ENCODE measurements at places on chromosomes 2 and 18.

GRCh38 chr2:104384961-104385360, 469.0 kb upstream of the POU3F3 start:
- no peak for DNase-seq

DNA sequence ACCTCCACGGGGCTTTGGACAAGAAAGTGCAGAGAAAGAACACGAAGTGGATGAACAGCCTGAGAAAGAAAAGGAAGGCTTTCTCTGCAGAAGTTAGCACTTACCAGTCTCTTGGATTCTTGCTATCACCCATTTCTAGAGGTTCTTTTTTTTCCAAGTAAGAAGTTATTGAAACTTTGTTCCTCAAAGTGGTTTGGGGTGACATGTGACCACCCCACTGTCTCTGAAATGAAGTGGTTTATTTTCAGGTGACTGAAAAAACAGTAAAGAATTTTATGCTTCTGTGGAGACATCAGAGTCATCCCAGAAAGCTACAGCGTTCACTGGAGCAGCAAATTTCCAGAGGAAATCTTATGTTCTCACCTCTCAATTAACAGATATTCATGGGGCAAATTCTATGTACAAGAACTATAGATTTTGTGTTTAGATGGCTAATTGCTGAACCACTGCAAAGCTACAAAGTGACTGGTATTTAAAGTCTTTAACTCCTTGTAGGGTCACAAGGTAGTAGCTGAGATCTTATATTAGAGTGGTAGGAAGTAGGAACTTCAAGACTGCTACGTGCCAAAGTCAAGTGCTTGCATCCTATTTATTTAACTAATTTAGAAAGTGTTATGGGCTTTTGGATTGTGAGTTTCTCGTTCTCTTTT, 267.5 kb downstream of the TGIF1 start:
- no peak for DNase-seq

DNA sequence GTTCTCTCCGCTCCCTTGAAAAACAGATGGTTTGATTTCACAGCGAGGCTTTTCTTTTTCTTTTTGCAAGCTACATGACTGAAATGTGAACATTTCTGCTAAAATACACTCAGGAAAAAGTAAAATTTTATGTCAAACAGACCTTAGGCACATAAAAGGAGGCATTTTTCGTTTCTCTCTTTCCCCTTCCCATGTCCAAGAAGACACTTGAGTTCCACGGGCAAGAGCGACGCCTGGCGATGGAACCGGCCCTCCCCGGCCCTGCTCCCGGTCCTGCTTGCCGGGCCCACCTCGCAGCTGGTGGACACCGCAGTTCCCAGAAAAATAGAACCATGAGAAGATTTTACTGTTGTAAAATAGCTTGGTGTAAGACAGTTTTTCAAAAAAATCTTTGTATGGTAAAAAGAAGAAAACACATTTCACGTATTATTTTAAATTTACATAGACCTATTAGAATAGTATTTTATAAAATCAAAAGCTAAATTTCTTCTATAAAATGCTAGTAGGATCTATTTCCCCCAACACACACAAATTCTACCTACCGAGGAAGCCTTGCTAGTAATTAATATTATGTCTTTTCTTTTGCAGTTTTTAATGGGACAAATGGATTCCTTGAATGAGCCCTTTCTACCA, 2.3 kb upstream of the ALKAL2 start:
- DNase-seq: no peak

- DNase-seq: no peak
These were observed 127.2 kb upstream of the EPAS1 start for GRCh38 chr2:46170026-46170425.

DNA sequence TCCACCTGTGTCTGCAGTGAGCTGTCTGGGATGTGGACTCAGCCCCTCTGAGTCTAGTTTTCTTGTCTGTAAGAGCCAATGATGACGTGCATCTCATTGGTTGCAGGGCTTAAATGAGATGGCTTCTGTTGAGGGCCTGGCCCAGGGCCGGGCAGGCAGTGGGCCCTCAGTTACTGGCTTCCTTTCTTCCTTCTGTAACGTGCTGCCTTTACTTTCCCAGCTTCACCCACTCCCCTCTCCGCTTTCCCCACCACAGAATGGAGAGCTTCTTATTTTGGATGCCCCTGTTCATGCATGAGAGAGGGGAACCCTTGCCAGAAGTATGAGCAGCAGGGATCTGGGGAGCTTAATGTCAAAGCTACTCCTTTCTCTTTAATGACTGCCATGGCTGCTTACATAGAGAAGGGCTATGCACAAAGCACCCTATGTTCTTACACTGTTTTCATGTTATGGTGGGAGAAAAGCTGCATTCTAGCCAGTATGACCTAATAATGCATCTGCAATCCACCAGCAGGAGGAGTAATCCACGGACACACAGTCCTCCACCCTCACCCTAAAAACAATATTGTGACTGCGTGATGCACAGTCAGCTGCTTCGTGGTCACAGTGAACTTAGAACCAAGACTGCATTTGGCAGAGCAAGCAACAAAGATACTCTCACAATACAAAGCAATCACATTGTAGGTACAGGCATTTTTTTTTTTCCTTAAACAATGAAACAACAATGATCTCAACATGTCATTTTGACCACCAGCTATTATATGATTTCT, 37.2 kb downstream of the CREG2 start:
- DNase-seq: no peak

DNA sequence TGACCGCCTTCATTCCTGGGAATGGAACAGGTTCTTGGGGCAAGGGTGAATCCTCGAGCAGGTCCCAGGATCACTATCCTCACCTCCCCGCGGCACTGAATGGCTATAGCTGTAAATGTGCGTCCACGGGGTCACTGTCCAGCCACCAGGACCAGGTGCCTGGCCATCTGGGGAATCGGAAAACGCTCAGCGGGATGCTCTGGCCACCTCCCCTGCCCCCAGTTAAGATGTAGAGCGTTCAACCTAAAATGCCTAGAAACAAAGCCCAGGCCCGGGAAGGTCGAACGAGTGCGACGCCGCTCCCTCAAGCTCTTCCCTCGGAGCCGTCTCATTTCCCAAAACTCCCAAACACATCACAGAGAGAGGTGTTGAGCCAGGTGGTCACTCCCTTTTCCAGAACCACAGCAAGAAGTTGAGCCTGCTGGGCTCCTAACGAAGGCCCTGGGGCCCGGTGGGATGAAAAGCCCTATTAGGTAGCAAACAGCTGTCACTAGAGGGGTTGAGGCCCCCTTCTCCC, 795 bp upstream of the CAPN10 start:
- DNase-seq: no peak

DNA sequence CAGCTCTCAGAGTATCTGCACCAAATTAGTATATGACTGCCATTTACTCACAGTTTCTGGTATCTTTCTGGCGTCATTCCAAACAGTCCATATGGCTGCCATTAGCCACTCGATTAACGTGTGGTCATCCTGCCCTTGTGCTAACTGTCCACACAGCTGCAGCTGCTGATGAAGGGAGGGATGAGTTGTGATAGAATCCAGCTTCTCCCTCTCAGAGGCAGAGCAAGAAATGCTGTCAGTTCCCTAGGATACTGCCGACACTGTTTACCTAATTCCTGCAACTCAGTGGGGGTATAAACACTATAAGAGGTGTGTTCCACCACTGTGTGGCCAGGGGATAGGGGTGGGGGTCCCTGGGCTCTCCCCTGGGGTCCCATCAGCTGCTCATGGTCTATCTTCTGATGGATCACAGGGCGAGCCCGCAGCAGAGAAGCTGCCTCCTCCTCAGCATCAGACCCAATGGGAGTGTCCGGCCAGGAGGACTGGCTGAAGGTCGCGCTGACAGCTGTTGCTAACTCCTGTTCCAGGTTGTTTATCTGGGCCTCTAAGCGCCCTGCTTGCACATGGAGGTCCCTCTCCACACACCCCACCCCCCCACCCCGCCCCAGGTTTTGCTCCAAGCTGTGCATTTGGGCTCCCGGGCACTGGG, 17.3 kb upstream of the KLHL23 start:
- peak; percentile 68 for DNase-seq

- DNase-seq: no peak
These were observed 302.1 kb downstream of the CYRIA start for GRCh38 chr2:16363581-16363980.

GRCh38 chr2:56118474-56118873, 65.3 kb upstream of the CCDC85A start:
- DNase-seq: no peak

- no peak for DNase-seq
These were observed 181.4 kb upstream of the MSH6 start for GRCh38 chr2:47601568-47601967.

DNA sequence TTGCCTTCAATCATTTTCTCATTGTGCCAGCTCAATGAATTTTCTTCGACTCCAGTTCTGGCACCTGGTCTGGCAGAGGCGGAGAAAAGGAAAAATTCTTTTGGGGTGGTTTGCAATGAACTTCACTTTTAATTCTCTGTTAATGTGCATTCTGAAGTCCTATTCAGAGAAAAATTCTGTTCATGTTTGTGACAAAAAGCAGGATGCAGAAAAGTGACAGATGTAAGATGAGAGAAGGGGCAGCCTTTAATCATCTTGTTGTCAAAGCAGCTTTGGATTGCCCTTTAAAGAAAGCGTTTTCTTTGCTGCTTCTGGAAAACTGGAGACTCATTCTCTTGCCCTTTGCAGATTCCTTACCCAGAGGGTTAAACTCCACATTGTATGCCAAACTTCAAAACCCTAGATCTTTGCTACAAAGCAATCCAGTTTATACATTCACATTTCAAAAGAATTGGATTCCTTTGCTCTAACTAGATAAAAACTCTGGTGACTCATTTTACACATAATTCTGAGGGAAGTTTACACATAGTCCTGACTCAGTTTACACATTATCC, 94.6 kb upstream of the CAVIN2 start:
- no peak for DNase-seq

GRCh38 chr2:231399853-231400680, 4.6 kb downstream of the B3GNT7 start:
- DNase-seq: no peak

DNA sequence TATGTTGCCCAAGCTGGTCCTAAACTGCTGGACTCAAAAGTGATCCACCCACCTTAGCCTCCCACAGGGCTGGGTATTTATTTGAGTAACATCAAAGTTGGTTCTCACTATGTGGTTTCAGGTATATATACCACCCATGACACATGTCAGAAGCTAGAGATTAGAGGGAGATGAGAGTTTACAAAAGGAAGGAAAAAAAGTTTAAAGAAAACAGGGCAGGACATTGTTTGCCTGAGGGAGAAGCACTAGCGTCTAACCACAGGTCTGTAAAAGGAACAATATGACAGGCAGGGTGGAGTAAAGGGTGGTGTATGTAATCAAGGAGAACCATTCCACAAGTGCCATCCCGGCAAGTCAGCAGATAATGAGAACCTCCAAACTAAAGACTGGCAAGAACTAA, 8.5 kb downstream of the CEP76 start:
- DNase-seq: no peak

DNA sequence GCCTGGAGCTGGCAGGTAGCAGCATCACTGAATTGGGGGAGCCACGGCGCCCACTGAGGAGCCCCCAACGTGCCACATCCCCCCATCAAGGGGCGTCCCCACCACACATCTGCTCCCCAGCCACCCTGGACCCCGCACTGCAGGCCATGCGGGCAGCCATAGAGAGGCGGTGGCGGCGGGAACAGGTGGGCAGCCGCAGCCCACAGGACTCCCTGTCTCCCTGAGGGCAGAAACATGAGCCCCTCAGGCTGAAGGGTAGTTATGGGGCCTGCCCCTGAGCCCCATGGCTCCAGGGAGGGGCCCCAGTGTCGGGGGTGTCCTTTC, 26.6 kb downstream of the CROCC2 start:
- no peak for DNase-seq

GRCh38 chr2:29370173-29370572, 255.0 kb downstream of the CLIP4 start:
- DNase-seq: no peak

GRCh38 chr2:5698134-5698533, 6.0 kb downstream of the SOX11 start:
- DNase-seq: no peak
